Suppressor macrophage treated with lipopolysaccharide for 4 hours (primary cell): ENCODE measurements at places on chromosomes 11 and 22.

DNA sequence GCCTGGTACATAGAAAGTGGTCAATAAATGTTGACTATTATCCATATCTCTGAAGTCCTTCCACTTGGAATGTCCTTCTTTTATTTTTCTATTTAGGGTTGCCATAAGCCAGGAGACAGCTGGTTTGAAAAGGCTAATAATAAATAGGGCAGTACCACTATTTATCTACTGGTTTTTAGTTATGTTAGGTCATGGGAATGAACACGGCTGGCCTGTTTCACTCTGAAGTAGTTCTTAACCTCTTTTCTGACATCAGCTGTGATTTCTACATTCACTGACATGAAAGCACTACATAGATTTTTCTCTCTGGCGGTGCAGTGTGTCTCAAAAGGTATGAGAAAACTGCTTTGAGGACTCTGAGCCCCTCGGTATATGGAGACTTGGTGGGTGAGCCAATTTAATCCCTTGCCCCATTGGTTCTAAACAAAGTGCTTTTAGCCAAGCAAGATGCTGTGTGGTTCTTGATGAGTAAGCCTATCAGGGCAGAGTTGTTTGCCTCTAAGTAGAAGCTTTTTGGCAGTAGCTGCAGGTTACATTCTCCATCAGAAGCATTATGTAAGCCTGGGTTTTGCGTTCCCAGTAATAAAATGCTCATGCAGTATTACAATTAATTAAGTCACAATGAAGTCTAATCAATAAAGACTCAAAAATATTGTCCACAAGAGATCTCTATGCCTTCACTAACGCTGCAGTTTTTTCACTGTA is 48.7 kb upstream of the APOA1 start:
- no peak for DNase-seq

DNA sequence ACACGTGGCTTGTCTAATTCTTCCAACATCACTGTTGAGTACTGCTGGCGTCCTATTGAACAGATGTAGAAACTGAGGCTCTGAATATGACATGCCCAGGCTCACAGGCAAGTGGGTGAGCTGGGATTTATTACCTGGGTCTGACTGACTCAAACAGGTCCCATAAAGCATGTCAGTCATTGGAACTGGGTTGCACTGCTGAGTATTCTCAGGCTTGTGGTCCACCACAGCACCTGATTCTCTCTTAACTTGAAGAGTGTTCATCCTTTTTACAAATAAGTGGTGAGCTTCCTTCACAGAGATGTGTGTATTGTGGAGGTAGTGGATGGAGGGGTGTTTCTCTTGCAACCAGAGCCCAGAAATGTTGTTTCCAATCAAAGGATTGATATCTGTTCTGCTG is 44.5 kb downstream of the SC5D start:
- no peak for DNase-seq

GRCh38 chr22:22111267-22111751 is 128.7 kb upstream of the TOP3B start:
- DNase-seq = no peak

GRCh38 chr11:46524201-46524770 is 69.5 kb downstream of the AMBRA1 start:
- peak; percentile 32 for DNase-seq

- peak; percentile 77 for DNase-seq
These were observed 24.8 kb downstream of the ACER3 start for GRCh38 chr11:76885390-76886097.

DNA sequence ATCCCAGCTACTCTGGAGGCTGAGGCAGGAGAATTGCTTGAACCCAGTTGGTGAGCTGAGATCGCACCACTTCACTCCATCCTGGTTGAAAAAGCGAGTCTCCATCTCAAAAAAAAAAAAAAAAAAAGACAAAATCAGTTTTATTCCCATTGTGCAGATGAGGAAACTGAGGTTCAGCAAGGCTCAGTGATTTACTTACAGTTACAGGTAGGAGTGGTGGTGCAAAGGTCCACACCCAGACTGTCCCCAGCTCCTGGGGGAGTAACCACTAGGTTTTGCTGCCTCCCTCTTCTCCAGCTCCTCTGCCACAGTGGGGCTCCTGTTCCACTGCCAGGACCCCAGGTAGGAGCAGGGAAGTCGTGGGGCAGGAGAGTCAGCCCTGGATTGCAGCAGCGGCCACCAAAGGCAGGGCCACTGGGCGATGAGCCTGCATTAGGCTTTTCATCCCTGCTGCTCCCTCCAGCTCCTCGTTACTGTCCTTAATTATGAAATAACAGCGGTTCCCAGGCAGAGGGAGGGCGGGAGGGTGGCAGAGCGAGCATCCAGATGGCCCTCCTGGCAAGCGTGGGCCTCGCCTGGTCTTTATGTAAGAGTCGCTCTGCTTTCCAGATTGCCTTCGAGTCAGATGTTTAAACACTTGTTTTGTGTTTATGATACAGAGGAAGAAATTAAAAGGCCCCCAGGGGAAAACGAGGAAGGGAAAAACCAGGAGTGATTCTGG is 15.5 kb upstream of the RASD2 start:
- no peak for DNase-seq

- DNase-seq = peak; percentile 63
These were observed 8.7 kb downstream of the PNPLA5 start for GRCh38 chr22:43883012-43883661.

- DNase-seq = peak; percentile 2
These were observed 38.0 kb downstream of the METTL15 start for GRCh38 chr11:28146123-28146751.

DNA sequence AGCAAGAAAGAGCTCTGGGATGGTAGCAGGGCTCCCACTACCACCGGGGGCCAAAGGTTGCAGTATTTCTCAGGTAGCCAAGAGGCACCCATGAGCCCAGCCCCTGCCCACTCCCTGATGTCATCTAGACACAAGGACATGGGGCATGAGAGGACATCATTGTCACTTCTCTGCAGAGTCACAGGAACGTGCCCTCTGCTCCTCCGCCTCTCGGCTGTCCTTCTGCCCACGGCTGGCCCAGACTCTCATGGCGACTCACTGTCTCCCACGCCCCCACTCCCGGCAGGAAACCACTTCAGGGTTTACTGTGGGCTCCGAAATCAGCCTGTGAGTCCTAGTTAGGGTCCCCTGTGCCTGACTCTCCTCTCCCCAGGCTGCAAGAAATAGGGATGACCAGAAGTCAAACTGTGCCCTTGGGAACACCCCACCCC is 1.8 kb upstream of the GAL start:
- DNase-seq = peak; percentile 81

DNA sequence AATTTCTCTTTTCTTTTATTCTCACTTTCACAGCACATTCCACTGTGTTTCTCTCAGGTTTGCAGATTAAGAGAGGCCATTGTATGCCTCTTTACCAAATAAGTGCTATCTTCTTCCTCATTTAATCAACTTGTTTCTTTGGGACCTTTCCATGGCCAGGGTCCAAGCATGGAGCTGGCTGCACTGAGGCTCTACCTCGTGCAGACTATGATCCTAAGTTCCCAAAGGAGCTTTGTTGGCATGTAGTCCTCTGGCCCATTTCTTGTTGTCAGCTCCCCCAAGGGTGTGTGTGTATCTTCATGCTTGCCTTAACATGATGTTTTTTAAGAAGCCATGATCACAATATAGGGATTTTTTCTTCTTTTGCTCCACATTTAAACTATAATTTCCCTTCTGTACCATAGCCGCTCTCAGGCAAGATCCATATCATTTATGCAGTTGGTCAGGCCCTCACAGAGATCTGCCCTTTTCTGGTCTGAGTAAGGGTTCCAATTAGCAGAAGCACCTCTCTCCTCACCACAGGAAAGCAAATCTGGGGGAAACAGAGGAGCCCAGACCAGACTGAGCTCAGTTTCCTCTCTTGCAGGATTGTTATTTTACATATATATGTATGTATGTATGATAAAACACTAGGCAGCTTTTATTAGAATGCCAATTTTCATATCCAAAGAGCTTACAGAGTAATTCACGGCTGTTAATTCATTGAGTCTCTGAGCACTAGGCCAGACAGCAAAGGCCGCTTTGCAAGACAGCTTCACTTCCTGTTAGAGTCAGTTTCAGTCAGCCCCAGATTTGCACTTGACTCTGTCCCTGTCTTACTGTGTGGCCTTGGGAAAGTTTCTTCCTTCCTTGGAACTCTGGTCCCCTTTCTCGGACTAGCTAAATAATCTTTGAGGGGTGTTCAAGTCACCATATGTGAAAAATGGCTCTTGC is 34.3 kb downstream of the CYB5R2 start:
- DNase-seq = no peak

DNA sequence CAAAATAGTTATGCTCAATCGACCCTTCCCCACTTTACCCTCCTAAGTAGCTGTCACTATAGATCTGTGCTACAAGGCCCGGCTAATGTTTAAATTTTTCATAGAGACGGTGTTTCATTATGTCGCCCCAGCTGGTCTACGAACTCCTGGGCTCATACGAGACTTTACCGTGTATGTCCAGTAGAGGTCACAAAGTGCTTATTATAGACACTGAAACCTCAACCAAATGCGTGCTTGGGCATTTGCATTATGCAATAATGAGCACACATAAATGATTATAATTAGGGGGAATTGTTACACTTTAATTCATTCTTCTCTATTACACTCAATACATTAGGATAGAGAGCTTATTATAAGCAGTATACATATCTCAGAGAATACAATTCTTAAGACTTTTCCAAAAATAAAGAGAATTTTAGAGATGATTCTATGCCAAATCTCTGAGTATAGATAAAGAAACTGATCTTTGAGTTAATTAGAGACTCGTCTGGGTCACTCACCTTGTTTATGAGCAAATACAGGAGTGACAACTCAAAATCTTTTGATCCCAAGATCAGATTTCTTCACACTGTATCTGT is 12.5 kb upstream of the MRPL16 start:
- DNase-seq = peak; percentile 76

DNA sequence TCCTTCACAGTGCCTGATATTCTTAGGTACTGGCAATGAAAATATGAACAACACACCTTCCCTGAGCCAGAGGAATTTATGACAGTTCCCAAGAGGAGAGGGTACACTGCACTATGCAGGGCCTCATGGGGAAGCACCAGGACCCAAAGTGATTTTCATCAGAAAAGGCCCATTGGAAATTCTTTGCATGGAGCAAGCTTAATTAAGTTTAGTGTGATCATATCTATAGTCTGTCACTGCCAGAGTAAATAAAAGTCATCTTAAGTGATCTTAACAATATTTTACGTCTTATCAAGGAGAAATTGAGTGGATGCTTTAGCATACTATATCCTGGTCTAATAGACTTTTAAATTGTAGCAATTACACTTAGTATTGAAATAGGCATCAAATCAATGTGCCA is 86.5 kb downstream of the ACER3 start:
- no peak for DNase-seq

DNA sequence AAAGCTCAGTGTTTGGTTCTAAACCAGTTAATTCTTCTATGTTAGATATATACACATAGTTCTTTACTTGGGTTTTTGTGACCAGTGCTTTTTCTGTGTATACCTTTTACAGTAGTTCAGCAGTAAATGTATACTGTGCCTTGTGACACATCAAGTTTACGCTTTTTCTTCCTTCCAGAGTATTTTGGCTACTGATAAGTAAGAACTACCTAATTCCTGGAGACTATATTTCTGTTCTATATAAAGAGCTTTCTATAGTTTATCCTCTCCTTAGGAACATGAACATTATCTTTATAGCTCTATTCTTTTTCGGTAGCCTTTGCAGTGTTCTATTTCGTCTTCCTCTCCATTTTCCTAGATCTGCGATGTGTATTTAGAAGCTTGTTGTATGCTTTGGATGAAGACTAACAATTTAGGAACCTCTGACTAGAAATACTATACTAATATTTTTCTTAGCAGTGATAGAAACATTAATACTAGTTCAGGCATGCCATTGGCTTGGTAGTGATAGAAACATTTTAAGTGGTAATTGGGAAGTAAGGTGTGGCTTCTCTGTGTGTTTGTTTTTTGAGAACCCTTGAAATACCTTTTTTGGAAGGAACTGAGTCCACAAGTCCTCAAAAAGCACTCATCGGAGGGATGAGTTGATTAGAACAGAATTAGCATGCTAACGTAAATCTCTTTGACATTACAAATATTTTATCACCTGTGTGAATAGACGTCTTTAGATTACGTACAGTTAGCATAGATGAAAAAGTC is 74.6 kb downstream of the ARHGEF12 start:
- DNase-seq = no peak

DNA sequence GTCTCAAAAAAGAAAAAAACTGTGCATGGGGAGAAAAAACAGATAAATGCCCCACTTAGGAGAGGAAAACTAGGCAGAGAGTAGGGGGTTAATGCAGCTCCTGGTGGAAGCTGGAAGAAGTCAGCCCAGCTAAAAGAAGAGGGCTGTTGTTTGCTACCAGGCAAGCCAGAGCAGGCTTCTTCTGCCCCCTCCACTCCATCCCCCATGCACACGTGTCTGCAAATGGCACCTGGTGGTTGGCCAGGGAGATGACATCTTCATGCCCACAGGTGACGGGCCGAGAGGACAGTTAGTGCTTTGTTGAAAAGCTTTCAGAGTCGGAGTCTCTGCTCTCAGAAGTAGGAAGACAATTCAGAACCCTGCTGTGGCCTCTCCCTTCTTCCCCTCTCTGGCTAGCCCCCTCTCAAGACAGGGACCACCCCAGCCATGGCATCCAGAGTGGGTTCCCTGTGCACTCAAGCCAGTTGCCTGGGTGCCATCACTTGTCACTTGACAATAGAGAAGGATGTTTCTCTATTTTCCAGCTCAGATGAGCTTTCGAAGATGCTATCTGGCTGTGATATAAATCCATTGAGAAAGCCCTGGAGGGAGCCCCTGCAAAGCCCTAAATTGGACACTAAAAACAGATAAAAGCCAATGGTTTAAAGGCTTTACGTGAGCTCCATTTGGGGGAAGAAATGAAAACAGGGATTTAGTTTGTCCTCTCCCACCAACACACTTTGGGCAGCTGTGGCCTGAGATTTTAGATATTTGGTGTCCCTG is 142.0 kb downstream of the TRIM29 start:
- no peak for DNase-seq

DNA sequence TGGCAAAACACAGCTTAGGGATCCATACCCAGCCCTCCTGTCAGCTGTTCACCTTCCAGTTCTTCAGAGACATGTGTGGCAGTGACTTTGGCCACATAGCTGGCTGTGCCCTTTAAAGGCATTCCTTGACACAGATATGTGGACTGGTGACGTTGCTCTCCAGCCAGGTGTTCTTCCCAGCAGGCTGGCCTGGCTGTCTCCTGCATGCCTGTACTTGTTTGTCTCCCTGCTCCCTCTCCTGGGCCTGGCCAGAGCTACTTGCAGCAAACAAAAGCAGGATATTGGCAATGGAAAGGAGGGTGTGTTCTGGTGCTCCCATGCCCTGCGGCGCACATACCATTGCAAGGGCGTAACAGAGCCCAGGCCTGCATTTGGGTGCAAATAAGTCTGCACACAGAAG is 38.3 kb downstream of the PIK3IP1 start:
- no peak for DNase-seq

GRCh38 chr11:5042091-5042490 is 4.2 kb upstream of the OR52J3 start:
- DNase-seq = no peak
